ENCODE measurements at places on chromosomes 12 and 14. TPM values are rescaled to one million over a fixed set of nuclear protein-coding genes. Genes with fewer than 3 reads are reported as not detected.

- DNase-seq = no peak
These were observed 268.1 kb downstream of the EGLN3 start for GRCh38 chr14:33682760-33683159.

- peak; percentile 77 for DNase-seq
These were observed 536 bp upstream of the DAAM1 start for GRCh38 chr14:59187802-59188460.

DNA sequence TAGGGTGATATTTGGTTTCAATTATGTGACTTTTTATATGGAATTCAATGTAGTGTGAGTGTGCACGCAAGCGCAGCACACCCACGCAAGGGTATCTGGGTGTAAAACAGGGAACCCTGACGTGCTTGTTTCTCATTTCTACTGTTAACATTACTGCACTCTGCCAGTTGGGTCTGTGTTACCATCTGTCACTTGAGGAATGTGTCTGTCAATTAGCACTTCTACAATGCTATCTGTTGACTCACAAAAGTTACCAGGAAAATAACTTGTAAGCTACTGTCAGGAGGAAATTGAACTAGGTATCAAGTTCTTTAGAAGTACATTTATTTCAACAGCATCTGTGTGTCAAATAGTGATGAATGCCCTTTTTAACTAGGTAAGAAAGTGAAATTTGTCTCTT, 695.5 kb upstream of the LRFN5 start:
- DNase-seq = peak; percentile 17

GRCh38 chr12:131620946-131621681, 89.8 kb upstream of the SFSWAP start:
- no peak for DNase-seq

DNA sequence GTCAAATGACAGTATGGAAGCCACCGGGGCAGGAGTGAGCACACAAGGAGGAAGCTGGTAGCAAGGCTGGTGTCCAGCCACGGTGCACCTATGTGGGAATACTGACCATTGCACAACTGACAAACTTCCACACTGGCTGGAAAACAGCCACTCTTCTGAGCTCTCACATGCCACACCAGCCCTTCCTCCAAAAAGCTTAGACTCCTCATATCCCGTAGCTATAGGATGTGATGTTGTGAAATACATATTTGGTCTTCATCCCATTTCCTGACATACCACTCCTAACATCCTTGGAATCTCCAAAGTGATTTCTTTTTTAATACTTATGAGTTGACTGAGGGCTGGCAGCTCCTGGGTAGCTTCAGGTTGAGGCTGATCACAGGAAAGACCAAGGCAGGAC, 103.6 kb downstream of the NTF3 start:
- no peak for DNase-seq

DNA sequence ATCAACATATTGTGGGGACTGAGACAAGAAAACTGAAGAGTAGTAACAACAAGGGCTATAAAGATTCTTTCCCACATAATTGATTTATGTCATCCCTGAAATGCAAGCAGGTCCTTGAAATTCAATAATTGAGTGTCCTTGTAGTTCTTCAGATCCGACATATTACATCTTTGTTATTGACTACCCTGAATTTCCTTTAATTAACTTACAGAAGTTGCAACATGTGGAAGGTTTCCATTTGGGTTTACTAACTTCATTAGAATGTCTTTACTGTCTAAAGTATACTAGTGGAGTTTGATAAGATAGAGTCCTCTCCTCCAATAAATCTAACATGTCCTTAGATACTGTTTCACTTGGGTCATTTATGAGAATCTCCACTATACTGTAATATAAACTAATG, 951.8 kb downstream of the SLC6A15 start:
- no peak for DNase-seq

DNA sequence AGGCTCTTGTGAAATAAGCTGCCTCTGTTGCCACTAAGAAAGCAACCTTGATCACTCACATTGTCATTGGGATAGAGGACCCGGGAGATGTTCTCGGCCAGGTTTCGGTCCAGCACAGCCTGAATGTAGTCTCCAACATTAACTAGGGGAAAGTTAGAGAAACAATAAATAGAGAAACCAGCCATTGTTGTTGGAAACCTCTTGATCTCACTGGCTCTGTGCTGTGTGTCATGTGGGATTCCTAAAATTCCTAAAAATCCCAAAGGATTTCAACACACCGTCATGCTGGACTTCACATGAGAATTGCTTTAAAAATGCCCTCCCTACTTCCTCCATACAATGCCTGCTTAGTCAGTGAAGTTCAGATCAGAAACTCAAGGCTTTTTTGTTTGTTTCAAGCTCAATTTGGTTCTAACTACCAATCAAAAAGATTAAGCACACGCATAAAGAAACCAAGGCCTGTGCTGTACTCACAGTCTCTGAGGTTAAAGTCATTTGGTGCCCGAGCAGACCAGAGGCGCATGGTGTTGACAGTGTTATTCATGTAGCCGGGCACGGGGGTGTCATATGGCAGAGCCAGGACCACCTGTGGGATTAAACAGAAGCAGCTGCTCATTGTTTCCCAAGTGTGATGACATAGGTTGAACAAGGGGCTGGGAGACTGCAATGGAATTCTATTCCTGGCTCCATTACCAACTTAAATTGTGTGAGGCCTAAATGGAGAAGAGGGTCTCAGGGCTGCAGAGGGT, 23.6 kb downstream of the PYGL start:
- no peak for DNase-seq

DNA sequence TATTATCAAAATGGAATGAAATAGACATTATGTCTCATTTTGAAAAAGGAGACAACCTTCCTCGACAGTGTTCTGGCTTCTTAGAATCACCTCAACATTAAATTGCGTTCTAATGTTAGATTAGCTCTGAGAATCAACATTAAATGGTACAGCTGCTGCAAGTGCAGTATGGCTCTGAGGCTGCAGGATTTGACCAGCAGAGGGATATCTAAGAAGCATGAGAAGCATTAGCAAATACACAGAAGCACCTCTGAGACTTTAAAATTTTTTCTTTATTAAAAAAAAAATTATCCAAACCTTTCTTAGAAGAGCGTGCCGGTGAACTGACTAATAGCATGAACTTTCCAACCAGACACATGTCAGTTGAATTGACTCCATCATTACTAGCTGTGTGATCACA, 253.4 kb upstream of the LRIG3 start:
- peak; percentile 67 for DNase-seq

GRCh38 chr12:24895612-24896011, 53.3 kb downstream of the BCAT1 start:
- DNase-seq = no peak

DNA sequence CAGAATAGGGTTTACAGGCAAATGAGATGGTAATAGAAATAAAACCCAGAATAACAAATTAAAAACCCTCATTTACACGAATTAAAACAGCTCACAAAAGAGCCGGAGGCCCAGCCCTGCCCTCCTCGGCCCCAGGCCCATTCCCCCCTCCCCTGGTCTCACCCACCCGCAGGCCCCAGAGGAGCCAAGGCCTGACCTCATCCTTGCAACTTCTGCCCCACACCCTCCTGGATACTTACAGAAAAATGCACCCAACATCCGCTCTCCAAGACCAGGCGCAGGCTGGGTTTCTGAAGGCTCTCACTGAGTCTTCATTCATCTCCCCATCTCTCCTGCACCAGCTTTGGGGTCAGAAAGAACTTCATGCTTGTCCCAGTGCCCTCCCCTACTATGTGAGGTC, 16.2 kb upstream of the VSX2 start:
- DNase-seq = no peak

DNA sequence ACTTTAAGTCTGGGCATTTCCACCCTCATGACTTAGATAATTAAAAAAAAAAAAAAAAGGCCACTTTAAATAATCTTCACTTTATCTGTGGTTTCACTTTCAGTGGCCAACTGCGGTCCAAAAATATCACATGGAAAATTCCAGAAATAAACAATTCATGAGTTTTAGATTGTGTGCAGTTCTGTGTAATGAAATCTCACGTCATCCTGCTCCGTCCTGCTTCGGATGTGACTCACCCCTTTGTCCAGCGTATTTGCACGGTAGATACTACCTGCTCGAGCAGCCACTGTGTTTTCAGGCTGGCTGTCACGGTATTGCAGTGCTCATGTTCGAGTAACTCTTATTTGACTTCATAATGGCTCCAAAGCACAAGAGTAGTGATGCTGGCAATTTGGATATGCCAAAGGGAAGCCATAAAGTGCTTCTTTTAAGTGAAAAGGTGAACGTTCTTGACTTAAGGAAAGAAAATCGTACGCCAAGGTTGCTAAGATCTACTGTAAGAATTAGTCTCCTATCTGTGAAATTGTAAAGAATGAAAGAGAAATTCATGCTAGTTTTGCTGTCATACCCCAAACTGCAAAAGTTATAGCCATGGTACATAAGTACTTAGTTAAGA, 2.4 kb downstream of the E2F7 start:
- DNase-seq = no peak

DNA sequence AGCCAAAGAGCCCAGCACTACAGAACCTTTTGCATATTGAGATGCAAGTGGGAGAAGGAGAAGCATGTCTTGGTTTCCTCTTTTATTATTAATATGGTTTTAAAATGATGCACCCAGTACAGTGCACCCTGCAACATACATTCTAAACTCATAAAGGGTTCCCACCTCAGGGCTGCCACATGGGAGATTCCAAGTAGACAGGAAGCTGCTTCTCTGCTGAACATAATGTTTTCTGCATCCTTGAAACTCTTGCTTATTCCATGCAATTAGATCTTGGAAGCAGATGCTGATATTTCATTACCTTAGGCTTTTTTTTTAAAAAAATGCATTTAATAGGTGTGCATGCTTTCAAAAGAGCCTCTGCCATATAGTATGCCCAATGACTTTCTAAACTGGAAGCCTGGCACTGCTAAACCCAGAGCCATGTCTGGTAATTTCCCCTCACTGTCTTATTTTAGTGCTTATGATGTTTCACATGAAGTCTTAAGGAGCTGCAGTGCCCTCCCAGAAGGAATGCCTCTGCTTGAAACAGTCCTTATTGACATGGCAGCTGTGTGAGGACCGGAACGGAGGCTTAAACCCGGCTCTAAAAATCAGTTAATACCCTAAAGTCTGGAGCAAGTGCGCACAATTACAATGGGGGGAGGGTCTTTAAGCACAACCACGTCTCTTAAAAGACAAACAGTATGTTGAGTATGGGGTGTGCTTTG, 2.0 kb upstream of the SIX1 start:
- peak; percentile 18 for DNase-seq

GRCh38 chr14:34029921-34030334, 79.1 kb upstream of the EGLN3 start:
- no peak for DNase-seq

DNA sequence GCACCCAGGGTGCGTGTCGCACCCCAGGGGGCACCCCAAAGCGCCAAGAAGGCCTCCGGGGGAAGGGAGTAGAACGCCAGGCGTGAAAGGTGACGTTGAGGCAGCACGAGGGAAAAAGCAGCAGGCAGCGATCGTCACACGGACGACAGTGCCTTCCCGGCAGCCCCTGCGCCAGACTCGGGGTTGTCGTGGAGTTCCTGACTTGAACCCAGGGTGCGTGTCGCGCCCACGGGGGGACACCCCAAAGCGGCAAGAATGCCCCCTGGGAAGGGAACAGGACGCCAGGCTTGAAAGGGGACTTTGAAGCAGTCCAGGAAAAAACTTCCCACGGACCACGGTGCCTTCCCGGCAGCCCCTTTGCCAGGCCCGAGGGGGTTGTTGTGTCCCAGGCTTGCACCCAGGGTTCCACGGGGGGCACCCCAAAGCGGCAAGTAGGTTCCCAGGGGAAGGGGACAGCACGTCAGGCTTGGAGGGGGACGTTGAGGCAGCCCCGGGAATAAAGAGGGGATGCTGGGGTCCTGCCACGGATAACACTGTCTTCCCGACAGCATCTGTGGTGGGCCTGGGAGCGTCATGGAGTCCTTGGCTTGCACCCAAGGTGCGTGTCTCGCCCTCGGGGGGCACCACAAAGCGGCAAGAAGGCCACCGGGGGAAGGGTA, 159.2 kb upstream of the ALG10B start:
- DNase-seq = no peak

GRCh38 chr12:65368055-65368454, 89.6 kb downstream of the MSRB3 start:
- peak; percentile 57 for DNase-seq

GRCh38 chr14:99971941-99972747, 93.1 kb upstream of the EVL start:
- DNase-seq = peak; percentile 67

- DNase-seq = no peak
These were observed 1203.2 kb downstream of the TMEM121 start for GRCh38 chr14:106729551-106729950.

The RTN1 gene
- 114 TPM for total RNA-seq

The LRRC10 gene
- not detected for total RNA-seq

The NID2 gene
- 106 TPM for total RNA-seq

The HCAR1 gene
- 8.0 TPM for total RNA-seq

Measured in spinal cord (tissue), 10 donors.